ENCODE measurements at places on chromosomes 16 and 17.
A peak's percentile ranks its signal among the peaks of the same experiment; 100 is the strongest.

DNA sequence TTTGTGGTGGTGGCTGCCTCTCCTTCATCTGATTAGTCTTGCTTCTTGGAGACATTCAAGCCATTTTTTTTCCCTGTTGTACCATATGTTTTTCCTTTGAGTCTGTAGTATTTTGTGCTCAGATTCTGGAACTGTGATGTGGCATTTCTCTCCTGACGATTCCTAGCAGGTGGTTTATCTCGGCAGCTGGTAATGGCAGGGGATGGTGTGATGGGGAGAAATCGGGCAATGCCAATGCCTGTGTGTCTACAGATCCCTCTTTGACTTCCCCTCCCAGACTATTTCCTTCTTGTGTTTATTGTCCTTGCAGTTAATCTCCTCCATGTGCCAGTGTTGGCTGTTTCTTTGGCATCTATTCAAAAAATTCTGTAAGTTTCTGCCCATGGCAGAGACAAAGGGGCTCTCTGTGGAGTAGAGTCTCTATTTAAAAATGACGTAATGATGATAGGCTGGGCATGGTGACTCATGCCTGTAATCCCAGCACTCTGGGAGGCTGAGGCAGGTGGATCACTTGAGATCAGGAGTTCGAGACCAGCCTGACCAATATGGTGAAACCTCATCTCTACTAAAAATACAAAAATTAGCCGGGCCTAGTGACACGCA lies 90.2 kb upstream of the ERCC4 start:
- no peak for DNase-seq

- no peak for DNase-seq
Measured at GRCh38 chr17:35617505-35617904, 30.4 kb downstream of the AP2B1 start.

GRCh38 chr17:75809631-75810111 lies 25.1 kb downstream of the UNK start:
- no peak for DNase-seq

DNA sequence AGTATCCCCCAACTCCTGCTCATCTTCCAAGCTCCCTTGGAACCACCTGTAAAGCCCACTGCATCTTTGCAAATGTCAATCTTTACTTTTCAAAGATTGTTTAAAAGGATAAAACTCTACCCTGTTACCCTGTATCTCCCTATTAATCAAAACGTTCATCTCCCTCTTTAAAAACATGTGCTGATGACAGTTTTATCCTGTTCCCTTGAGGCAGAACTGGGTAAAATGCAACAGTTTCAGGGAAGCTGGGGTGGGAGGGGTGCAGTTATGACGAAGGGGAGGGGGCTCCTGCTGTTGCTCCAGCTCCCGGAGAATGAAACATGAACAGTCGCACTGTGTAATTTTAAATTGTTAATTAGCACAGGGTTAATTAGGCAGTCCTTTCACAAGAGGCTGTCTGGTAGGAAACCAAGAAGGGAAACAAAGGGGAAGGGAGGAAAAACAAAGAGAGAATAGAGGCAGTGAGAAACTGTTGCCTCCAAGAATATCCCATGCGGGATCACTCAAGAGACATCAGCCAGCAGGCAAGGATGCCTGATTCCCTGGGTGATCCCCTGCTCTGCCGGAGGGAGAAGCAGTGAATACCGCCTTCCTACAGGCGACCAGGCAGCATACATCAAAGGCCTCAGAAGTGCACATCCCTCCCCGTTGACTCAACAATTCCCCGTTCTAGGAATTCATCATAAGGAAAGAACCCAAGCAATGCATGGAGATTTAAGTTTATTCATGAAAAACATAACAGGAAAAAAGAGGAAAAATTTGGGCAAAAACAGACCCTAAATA lies 84.2 kb downstream of the ZFHX3 start:
- DNase-seq = no peak

DNA sequence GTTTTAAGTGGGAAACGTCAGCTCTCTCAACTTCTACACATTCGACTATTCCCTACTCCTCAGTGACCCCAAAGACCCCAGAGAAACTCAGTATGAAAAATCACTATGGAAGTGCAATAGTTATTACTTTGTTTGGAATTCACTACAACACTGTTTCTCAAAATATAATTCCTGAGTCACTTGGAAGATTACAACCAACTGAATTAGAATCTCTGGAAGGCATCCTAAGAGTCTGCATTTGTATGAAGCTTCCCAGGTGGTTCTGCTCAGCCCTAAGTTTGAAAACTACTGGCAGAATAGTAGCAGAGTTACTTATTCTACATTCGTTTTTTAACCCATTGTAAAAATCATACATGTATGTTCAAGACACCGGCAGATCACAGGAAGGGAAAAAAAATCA lies 525.6 kb downstream of the MAF start:
- no peak for DNase-seq

DNA sequence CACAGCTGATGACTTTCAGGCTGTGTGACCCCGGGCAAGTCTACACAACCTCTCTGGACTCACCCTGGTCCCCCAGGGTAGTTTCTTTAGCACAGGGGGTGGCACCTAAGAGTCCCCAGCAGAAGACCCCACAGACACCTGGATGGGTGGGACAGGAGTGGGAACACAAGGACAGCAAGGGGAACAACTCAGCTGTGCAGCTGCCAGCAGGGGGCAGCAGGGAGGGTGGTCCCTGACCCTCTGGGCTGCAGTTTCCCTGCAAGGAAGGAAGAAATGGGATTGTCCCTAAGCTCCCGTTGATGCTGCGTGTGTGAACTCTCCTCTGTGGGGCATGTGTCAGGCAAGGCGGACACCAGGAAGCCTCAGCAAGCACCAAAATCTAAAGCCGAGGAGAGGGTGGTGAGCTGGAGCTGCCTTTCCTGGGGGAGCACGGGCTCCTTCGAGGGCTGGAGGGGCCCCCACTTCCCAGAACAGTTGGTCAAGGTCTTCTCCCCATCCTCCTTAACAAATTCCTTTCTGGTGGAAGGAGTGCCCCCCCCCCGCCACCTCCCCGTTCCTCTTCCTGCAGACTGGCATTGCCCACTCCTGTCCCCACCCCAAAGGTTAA lies 24.1 kb upstream of the CDH5 start:
- DNase-seq = no peak

DNA sequence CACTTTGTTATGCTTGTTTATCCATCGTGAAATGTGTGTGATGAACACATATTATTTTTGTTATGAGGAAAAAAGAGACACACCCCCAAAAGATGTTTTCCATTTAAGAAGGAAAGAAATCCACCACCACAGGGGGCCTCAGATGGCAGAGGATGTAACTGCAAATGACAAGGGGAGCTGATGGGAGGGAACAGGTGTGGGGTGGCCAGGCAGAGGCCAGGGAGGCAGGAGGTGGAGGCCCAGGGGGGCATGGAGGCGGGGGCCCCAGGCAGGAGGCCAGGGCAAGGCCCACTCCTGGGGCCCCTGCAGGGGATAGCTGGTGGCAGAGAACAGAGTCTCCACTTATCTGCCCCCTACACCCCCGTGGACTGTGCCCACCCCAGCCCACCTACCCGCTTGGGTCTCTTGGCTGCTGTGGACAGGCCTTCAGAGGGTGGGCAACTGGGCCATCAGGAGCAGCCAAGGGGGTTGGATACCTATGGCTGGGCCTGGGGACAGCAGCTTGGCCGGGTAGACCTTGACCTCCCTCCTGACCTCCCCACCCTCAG lies 28.0 kb downstream of the PPL start:
- DNase-seq = no peak

DNA sequence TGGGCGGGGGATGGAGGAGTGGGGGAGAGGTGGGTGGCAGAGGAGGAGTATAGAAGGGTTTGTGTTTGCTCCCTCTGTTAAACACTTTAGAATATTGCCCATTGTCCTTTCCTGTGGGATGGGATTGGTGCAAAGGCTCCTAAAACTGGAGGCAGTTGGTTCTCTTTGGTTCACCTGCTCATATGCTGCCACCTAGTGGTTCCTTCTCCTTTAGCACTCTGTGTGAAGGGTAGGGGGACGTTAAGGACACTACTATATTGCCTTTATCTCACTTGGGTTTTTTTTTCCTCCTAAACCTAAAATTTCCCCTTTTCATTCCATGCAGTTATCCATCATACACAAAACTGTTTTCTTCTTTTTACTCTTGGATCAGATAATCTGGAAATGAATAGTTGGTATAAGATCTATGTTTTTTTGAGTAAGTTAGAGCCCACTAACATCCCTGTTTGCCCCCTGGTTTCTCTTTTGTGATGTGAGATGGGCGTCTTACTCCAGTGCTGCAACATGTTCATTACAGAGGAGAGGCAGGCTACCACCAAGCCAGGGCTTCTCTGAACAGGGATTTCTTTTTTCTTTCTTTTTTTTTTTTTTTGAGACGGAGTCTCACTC lies 23.8 kb downstream of the SNX11 start:
- no peak for DNase-seq

- peak; percentile 42 for DNase-seq
Measured at GRCh38 chr17:6574687-6575595, 18.6 kb upstream of the PITPNM3 start.

- no peak for DNase-seq
Measured at GRCh38 chr16:17590711-17591654, 120.2 kb upstream of the XYLT1 start.

- no peak for DNase-seq
Measured at GRCh38 chr16:35492225-35492624, 2032.8 kb downstream of the TP53TG3F start.

GRCh38 chr16:74743668-74744299 lies 30.8 kb downstream of the FA2H start:
- DNase-seq = no peak

DNA sequence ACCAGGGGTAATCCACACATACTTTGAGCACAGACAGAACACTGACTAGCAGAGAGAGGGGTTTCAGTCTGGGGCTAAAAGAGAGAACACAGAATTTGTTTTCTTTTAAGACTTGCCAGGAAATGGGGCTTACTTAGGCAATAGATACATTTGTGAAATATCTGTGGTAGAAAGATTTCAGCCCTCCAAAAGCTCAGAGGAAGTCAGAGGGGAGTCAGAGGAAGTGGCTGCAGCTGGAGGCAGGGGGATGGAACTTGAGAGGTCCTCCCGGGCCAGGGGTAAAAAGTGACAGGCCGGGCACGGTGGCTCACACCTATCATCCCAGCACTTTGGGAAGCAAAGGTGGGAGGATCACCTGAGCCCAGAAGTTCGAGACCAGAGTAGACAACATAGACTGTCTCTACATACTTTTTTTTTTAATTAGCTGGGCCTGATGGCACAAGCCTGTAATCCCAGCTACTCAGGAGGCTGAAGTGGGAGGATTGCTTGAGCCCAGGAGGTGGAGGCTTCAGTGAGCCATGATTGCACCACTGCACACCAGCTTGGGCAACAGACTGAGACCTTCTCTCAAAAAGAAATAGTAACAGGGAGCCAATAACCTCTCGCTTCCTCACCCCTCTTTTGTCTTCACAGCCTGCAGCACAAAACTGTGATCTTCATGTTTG lies 49.9 kb downstream of the NLRC5 start:
- peak; percentile 45 for DNase-seq

GRCh38 chr16:50697881-50698767 lies 4.7 kb downstream of the NOD2 start:
- no peak for DNase-seq

GRCh38 chr16:74903120-74903519 lies 81.8 kb downstream of the WDR59 start:
- no peak for DNase-seq

GRCh38 chr17:64448665-64449512 lies at the start of gene MILR1:
TSS of gene MILR1 (plus strand) at chr17:64449115. CDS start at chr17:64449169, 54 bp downstream.
- peak; percentile 40 for DNase-seq

GRCh38 chr16:50338371-50339231 lies 30.2 kb downstream of the BRD7 start:
- DNase-seq = no peak

GRCh38 chr17:1203111-1203966 lies 23.6 kb upstream of the ABR start:
- DNase-seq = peak; percentile 30

GRCh38 chr17:144936-145670 lies 7.7 kb downstream of the SCGB1C2 start:
- DNase-seq = peak; percentile 42

GRCh38 chr17:44687756-44688155 lies 1.8 kb downstream of the CCDC43 start:
- no peak for DNase-seq

- no peak for DNase-seq
Measured at GRCh38 chr16:86737083-86737482, 158.7 kb downstream of the FOXL1 start.

DNA sequence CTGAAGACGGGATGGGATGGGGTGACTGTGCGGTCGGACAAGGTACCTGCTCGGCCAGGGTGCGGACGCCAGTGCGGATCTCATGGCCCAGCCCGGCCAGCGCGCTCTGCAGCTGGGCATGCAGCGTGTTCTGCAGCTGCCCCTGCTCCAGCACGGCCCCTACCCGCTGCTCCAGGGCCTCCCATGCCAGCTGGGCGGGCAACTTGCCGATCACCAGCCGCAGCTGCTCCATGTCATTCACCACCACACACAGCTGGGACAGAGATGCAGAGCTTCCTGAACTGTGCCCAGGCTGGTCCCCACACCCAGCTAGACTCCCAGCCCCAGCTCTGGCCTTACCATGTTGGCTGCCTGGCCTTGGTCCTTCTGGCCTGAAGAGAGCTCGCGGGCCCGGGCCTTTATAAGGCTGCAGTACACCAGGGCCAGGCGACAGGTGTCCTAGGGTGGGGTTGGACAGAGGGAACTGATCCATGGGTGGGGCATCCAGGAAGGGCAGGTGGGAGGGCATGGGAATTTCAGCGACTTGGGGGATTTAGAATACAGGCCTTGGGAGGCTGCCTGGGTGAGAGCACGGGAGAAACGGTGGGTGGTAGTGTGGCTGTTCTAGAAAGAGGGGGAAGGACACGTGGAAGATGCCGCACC lies 9.8 kb downstream of the UNC13D start:
- no peak for DNase-seq

- DNase-seq = peak; percentile 43
Measured at GRCh38 chr17:36675250-36675649, 73.9 kb downstream of the MRM1 start.

DNA sequence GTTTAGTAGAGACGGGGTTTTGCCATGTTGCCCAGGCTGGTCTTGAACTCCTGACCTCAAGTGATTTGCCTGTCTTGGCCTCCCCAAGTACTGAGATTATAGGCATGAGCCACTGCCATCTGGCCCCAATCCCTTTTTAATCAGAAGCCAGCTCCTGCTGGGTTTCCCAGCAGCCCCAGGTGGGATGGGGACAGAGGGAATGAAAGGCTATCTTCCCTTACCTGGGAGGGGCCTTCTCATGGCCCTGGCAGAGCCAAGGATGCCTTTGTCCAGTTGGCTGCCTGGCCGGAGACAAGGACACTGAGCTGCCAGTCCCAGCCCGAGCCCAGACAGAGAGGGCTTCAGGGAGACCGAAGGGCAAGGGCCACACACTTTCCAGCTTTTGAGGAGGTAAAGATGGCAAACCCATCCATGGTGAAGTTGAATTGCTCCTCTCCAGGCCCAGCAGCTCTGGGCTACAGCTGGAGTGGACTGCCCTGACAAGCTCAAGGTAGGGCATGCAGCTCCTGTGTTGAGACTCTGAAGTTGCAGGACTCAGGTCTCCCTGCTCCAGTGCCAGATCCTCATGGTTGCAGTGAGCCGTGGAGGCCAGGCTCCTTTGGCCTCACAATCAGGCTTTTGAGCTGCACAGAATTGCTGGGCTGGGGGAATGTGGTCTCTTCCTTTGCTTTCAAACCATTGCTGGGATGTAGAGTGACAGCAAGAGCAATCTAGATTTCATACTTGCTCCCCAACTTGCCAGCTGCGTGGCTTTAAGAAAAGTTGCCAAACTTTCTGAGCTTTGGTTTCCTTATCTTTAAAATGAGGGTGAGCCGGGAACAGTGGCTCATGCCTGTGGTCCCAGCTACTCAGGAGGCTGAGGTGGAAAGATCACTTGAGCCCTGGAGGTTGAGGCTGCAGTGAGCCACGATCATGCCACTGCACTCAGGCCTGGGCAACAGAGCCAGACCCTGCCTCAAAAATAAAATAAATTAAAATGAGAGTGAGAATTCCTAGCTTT lies 44.5 kb upstream of the IL34 start:
- DNase-seq = no peak

GRCh38 chr16:75193730-75194444 lies 13.1 kb downstream of the CTRB2 start:
- peak; percentile 2 for DNase-seq
